ENCODE measurements at places on chromosomes 13 and 19.

GRCh38 chr19:14030997-14031718 is 404 bp upstream of the IL27RA start:
- no peak for DNase-seq

DNA sequence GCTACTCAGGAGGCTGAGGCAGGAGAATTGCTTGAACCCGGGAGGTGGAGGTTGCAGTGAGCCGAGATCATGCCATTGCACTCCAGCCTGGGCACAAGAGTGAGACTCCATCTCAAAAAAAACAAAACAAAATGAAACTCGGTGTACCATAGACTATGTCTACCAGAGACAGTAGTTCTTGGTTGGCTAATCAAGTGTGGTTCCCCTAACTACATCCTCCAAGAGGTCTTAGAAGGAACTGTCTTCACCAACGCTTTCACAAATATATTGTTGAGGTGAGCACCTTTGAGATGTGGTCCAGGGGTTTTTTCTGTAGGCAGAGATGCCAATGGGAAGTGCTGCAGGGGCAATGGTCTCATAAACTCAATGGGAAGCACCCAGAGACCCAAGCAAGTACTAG is 48.0 kb downstream of the RFC3 start:
- no peak for DNase-seq

DNA sequence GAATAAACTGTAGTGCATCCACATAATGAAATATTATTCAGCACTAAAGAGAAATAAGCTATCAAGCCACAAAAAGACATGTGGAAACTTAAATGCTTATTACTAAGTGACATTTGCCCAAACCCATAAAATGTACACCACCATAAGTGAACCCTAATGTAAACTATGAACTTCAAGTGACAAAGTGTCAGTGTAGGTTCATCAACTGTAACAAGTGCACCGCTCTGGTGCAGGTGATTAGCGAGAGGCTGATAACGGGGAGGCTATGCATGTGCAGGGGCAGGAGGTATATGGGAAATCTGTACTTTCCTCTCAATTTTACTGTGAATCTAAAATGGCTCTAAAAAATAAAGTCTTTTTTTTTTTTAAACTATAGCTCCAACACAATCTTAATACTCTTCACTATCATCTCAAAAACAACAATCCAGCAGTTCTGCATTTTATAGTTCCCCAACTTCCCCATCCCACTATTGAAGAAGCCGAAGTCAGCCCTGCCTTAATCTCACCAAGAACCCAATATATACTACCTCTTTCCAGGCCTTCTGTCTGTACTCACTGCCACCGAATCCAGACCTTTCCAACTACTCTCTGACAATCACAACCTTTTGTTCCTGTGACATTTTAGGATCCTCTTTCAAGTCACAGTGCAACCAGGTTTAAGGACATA is 22.6 kb downstream of the ELF1 start:
- no peak for DNase-seq

DNA sequence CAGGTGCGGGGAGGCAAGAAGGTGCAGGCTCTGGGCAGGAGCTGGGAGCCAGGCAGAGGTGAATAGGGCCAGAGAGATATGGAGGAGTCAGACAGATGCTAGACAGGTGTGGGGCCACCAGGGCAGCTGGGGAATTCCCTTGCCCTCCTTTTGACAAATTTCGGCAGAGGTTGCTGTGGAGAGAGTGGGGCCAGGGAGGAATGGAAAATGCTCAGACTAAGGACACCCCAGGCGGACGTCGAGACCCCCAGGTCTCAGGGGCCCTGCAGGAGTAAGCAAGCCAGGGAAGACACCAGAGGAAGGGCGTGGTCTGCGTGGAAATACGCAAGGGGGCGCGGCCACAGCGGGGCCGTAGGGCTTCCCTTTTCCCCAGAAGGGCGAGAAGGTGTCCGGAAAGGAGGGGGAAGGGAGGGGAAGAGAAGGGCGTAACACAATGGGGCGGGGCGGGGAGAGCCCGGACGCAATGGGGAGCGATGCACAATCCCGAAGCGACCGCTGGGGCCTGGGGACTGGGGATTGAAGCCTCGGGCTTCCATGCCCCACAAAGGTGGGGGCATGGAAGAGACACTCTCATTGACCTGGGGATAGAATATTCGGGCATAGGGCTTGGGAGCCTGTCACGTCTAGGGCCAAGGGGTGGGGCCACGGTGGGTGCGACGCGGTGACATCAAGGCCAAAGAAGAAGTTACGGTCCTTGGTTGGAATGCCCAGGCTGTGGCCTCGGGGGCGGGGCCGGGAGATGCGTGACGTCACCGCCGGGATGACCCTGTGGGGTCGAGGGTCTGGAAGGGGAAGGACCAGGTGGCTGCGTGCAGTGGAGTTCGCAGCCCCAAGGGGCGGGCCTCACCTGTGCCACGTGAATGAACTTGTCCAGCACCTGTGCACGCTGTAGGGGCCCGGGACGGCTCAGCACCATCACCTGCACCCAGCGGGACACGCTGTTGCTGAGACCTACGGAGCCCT is 8.2 kb downstream of the RASGRP4 start:
- no peak for DNase-seq

GRCh38 chr19:53007200-53007599 is 6.5 kb upstream of the ERVV-1 start:
- no peak for DNase-seq

- no peak for DNase-seq
Observed at GRCh38 chr13:66402546-66402945, 827.6 kb downstream of the PCDH9 start.

DNA sequence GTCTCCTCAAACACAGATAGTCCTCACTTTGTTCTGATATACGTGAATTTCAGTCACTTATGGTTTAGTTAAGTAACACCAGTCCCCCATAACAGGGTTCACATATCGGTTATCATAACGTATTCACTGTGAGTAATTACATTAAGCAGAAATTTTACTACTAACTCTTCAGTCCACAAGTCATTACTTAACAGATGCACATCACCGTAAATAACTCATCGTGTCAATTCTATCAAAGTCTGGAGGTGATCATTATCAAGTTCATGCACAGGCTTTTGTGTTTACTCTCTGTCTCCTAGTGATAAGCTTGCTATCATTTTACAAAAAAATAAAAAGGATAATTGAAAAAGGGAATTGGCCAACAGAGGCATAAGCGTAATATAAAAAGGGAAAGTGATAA is 287.4 kb upstream of the ATXN8OS start:
- no peak for DNase-seq

DNA sequence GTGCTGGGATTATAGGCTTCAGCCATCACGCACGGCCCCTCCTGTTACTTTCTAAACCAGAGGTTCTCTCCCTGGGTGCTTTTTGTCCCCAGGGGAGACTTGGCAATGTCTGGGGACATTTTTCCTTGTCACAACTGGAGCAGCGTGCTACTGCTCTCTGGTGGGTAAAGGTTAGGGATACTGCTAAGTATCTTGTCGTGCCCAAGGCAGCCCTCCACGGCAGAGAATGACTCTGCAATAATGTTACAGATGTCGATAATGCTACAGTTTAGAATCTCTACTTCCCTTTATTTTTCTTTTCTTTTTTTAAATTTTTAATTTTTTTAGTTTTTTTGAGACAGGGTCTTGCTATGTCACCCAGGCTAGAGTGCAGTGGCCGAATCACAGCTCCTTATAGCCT is 38.0 kb downstream of the ADGRE1 start:
- no peak for DNase-seq

DNA sequence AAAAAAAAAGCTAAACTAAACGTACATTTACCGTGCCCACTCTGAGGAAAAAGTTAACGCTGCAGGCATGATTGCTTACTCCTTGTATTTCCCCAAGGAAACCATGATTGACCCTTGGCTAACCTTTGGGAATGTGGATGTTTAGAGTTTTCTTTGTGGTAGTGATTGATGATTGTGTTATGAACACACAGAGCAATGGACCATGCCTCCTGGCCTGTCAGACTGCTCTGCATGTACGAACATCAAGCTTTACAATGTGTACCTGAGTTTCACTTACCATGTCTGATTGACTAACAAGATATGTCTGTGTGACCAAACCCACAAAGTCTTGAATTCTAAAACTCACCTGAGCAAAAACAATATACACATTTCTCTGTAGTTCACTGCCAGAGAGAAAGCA is 35.1 kb downstream of the MYCBP2 start:
- DNase-seq: no peak

- no peak for DNase-seq
Observed at GRCh38 chr13:67299072-67299635, 69.0 kb upstream of the PCDH9 start.

GRCh38 chr13:73776151-73776785 is 357.9 kb downstream of the KLF12 start:
- no peak for DNase-seq

GRCh38 chr13:32354040-32354439 is 38.7 kb downstream of the BRCA2 start:
- no peak for DNase-seq

GRCh38 chr19:16373532-16373931 is 48.9 kb downstream of the KLF2 start:
- no peak for DNase-seq

DNA sequence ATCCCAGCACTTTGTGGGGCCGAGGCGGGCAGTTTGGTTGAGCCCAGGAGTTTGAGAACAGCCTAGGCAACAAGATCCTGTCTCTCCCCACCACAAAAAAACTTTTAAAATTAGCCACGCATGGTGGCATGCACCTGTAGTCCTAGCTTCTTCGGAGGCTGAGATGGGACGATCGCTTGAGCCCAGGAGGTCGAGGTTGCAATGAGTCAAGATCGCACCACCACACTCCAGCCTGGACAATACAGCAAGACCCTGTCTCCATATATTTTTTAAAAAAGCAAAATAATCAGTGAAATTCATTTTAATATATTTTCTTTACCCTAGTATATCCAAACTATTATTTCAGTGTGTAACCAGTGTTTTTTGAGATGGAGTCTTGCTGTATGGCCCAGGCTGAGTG is 8.2 kb downstream of the AP2A1 start:
- no peak for DNase-seq

- DNase-seq: no peak
Observed at GRCh38 chr19:53102756-53103233, 427 bp downstream of the ZNF160 start.

DNA sequence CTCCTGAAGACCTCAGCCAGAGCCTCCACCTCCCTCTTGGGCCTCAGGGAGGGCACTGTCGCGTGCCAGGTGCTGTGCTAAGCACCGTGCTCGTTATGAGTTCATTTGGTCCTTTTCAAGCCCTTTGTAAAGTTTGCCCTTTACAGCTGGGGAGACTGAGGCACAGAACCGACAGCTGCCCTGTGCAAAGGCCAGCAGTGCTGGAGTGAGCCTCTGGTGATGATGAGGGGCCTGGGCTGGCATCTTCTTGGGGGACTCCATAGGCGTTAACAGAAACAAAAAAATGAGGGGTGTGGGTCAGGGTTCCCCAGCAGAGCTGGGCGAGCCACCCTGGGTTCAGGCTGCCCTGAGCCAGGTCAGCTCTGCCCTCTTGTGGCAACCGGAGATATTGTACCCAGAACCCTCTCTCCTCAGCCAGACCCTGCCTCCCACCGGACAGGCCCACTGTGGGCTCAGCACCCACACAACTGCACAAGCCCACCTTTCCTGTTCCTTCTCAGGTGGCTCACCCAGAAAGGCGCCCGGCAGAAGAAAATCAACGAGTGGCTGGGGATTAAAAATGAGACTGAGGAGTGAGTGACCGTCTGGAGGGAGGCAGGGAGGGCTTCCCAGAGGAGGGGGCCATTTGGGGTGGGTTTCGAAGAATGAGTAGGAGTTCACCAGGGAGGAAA is 5.5 kb upstream of the IFI30 start:
- DNase-seq: no peak

- no peak for DNase-seq
Observed at GRCh38 chr19:16088351-16089009, 12.2 kb downstream of the TPM4 start.

DNA sequence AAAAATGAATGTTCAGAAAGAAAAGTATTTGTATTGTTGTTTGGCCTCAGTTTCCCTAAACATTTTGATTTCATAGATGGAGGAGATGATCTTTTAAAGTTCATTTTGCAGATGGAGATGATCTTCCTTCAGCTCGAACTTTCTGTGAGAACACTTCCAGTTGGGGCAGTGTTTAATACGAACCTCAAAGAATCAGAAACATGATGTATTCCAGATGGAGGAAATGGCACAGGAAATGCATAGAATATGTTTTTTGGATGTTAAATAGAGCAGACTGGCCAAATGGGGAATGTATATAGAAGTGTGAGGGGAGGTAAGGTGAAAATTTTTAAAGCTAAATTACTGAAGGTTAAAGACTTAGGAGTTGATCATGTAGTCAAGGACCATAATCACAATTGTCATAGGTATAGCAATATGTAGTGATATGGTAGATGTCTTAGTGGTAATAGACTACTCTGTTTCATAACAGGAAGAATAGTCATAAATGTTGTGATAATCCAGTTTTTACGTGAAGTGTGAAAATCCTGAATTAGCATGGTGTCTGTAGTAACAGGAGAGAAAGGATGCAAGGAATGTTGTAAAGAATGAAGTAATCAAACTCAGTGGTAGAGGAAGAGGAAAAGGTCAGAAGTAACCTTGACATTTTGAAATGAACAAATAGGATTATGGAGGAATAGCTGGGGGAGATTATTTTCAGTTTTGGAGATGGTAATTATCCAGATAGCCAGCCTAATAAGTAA is 5.1 kb downstream of the RAP2A start:
- no peak for DNase-seq

DNA sequence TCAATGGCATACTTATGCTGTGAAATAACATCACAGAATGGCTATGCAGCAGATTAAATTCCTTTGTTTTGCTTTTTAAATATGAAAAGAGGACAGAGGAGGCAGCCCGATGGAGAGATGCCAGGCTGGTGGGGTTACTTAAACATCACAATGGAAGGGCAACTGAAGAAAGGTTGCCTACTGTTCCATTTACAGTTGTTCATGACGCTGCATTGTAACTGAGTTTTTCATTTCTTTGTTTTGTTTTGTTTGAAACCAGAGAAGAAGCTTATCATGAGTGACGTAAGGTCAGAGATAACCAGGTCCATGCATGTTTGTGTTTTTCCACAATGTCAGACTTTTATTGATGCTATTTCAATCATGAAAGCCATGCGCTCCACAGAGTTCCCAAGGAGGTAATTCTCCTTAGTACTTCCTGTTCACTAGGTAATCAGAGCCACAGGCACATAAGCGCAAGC is 273.8 kb downstream of the LHFPL6 start:
- no peak for DNase-seq
